Stimulated activated CD8-positive, alpha-beta memory T cell treated with anti-CD3 and anti-CD28 coated beads, Interleukin-4, amount 100 ng/mL, for 1 hour (primary cell): ENCODE measurements at places on chromosomes 1 and 21.

- DNase-seq = no peak
Measured at GRCh38 chr21:46346296-46347202, 22.6 kb downstream of the PCNT start.

DNA sequence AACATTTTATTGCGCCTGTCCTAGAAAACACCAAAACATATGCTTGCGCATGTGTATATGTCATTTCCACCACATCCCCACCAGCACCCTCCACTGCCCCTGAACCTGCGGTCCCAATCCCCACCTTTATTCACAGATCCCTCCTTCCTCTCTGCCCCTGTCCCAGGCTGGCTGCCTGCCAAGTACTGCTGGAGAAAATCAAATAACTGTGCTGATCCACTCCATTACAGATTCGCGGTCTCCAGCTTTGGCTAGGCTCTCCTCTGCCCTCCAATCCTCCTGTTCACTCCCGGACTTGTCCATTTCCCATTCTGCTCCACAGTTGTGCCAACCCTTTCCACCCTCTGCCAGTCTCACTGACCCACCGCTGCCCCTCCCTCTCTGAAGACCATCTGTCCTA is 59.3 kb upstream of the GJB5 start:
- no peak for DNase-seq

- DNase-seq = no peak
Measured at GRCh38 chr21:45540601-45540970, 1.7 kb downstream of the SLC19A1 start.

DNA sequence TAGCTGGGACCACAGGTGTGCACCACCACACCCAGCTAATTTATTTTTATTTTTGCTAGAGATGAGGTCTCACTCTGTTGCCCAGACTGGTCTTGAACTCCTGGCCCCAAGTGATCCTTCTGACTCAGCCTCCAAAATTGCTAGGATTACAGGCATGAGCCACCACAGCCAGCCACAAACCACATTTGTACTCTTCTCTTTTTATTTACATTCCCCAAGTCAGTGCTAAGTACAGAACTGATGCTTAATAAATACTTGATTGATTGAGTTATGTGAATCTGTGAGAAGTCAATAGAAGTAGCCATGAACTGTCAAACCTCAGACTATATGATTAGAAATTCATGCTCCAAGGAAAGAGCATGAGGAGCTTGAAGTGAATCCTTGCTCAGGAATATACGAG is 48.5 kb upstream of the S1PR1 start:
- DNase-seq = no peak

DNA sequence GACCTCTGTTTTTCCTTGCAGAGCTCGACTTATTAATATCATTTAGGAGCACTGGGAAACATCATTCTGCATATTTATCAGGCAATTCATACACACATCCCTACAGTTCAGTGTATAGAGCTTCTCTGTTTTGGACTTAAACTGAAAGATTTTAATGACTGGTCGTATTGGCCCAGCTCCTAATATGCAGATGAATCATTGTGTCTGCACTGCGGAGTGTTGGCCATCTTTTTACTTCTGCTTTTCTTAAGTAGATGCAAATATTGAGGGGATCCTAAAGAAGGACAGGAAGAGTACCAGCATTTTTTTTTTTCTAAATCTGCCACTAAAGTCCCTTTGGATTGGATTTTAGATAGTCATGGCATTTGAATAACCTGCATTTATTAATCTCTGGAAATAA is 154.8 kb downstream of the BACH1 start:
- no peak for DNase-seq

DNA sequence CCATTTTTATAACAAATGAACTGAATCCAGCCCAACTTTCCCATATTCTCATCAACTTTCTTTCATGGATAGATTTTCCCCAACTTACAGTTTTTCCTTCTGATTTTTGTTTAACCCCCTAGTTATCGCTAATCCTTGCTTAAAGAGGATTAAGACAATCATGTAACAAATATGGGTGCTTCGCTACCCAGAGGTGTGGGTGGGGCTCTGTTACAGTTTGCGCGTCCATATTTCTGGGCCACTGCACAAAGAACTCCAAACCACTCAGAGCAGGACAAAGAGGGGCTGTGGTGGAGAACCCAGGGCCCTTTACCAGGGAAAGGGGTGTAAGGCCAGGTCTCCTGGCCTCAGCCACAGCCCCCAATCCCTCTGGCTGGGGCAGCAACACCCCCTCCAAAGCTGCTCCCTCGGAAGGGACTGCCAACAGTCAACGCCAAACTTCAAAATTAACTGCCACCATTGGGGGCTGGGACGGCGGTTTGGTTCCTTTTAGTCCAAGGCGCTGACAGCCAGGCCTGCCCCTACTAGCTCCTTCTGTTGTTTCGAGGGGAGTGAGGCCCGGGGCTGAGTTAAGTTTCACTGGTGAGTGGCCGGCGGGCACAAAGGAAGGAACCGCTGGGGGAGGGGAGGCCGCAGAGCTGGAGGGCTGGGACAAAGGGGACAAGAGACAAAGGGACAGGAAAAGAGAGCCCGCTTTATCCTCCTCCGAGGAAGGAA is 27.9 kb downstream of the SSBP3 start:
- no peak for DNase-seq

DNA sequence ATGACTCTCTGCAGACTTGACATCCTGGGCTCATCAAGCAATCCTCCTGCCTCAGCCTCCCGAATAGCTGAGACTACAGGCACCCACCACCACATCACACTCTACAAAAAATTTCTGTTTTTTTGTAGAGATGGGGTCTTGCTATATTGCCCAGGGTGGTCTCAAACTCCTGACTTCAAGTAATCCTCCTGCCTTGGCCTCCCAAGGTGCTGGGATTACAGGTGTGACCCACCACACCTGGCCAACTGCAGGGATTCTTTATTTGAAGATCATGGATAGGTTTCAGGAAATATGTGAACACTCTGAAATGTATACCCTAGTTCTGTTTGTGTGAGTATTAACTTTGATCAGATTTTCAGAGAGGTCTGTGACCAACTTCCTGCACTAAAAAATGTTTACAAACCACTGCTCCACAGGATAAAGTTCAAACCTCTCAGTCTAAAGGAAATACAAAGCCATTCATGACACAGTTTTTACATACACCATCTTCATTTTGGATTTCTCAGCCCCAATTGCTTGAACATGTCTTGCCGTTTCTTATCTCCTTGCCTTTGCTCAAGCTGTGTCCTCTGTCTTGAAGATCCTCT is 252.3 kb upstream of the FGGY start:
- no peak for DNase-seq

- DNase-seq = no peak
Measured at GRCh38 chr1:40742363-40743061, 41.1 kb upstream of the KCNQ4 start.

- no peak for DNase-seq
Measured at GRCh38 chr1:110237386-110238152, 27.5 kb downstream of the KCNC4 start.

DNA sequence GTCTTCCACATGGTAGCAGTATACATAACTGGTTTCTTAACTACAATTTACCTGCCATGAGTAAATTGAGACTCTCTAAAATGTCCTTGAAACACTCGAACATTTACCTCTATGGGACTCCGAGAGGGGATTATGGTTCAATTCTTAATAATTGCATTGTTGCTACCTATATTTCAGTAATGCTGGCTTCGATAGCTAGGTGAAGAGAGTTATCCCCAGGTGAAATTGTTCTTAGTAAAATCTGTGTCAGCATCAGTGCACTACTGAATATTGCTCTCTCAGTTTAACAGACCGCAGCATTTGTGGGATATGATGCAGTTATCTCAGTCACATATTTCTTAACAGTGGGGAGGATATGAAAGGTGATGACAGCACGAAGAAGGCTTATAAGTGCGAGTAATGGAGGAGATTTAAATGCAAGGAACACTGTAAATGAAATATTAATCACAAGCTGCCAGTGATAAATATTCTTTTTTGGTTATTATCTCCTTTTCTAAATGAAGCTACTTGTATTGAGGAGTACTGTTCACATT is 801.9 kb downstream of the BRINP3 start:
- DNase-seq = no peak

GRCh38 chr1:154404984-154405746 is at the start of gene IL6R:
TSS of gene IL6R (plus strand) at chr1:154405343. CDS start at chr1:154405630, 287 bp downstream.
- DNase-seq = no peak

- no peak for DNase-seq
Measured at GRCh38 chr21:40176724-40177123, 309.5 kb downstream of the PCP4 start.

DNA sequence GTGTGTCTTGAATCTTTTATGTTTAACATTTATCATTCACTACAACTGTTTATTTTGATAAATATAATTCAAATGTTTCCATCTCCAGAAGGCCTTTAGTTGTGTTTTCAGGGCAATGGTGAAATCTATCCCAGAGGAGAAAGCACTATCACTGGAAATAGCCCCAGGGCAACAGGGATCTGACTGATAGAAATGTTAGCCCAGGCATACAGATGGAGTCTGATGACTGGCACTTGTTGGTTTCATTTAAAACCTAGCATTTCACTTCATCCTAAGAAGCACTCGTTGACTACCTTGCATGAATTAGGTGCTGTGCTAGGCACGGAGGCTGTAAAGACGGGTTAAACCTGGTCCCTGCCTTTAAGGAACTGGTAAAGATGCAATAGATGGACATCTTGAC is 103.1 kb downstream of the C1orf21 start:
- no peak for DNase-seq

DNA sequence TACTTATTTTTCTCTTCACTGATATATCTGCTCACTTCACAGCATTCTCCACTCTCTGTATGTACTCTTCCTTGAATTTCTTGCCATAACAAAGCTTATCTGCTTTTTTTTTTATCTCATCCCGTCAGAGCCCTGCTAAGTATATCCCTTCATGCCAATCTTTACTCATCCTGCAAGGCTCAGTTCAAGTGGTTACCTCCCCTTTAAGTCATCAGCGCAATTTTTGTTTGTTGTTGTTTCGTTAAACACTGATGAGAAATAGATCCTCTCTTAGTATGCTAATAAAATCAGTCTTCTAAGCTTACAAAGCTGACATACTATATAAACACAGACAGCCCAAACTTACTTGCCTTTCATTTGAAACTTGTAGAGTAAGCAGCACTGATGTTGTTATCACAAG is 17.8 kb downstream of the COL24A1 start:
- DNase-seq = no peak

GRCh38 chr1:86226204-86226603 is 69.6 kb upstream of the COL24A1 start:
- DNase-seq = no peak

GRCh38 chr1:28516518-28516956 is 10.7 kb downstream of the RCC1 start:
- DNase-seq = no peak

GRCh38 chr1:110229348-110230001 is 19.4 kb downstream of the KCNC4 start:
- DNase-seq = no peak

- DNase-seq = no peak
Measured at GRCh38 chr21:30760776-30761175, 5.5 kb upstream of the KRTAP21-1 start.

DNA sequence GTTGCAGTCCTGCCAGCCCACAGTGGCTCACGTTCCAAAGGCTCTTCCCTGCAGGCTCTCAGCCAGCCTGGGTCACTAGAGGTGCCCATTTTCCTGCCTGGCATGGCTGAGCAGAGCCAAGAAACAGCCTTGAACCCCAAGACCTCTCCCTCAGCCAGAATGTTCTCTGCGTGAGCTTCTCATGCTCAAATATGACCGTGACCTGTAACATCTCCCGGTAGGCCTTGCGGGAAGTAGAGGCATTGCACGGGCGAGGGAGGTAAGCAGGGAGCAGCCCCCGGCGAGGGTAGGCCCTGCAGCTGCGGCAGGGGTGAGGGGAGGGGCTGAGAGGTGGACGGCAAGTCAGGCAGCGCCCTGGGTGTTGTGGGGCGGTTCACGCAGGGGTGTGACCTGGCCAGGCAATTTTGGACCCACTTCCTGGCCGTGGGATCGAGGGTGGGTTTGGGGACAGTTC is 20.0 kb downstream of the RRP1 start:
- DNase-seq = no peak

- DNase-seq = no peak
Measured at GRCh38 chr1:59290193-59290949, 6.5 kb upstream of the FGGY start.

GRCh38 chr1:206145771-206146290 is 28.6 kb upstream of the AVPR1B start:
- DNase-seq = no peak

DNA sequence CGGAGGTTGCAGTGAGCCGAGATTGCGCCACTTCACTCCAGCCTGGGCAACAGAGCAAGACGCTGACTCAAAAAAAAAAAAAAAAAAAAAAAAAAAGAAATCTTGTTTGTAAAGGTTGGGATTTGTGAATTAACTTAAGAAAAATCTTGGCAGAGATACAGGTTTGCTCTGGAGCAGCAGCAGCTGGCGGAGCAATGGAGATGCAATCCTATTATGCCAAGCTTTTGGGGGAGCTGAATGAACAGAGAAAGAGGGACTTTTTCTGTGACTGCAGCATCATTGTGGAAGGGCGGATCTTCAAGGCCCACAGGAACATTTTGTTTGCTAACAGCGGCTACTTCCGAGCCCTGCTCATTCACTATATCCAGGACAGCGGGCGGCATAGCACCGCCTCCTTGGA is 5.6 kb downstream of the ZBTB8B start:
- DNase-seq = no peak

DNA sequence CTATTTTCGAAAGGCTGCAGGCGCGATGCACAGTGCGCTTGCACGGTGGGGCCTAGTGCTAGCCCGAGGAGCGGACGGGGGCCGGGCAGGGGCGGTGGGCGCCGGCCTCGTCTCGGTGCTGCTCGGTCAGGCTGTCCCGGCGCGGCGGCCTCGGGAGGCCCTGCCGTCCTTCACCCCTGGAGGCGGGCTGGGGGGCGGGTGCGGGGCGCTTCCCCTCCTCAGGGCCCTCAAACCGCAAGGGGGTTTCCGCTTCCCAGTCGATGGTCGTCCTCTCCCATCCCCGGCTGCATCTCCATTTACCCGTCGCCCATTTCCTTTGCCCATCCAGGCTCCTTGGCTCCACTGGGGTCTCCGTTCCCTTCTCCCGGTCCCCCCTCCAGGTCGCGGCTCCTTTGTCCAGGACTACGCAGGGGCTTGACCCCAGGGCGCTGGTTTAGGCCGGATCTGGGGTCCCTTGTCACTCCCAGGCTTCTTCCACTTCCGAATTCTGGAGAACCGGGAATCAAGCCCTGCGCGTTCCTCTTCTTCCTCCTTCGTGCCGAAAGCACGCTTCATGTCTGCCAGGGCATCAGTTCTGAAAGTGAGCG is 196.3 kb upstream of the LMO4 start:
- no peak for DNase-seq

GRCh38 chr1:94797291-94797690 is 22.9 kb upstream of the SLC44A3 start:
- DNase-seq = no peak

DNA sequence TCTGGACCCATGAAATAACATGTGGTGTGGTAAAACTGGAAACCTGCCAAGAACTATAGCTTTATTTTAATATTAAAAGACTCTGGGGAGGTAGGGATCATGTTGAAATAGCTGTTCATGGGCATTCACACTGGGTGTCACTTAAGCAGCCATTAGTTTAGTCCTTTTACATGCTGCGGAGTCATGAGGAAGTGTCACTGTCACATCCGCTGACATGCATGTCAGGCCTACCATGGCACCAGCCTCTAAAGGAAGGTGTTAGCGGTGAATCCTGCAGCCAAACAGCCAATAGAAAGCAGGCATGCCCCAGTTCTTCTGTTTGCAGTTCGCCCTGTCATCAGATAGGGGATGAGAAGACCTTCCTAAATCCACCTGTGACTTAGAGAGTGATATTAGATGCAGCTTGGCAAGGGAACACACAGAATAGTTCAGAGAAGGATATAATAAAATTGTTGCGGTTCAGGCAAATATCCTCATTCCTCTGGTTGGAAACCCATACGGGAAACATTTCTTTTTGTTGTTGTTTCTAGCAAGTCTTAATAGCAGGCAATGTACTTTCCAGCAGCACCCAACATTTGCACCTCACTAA is 100.4 kb downstream of the CACHD1 start:
- no peak for DNase-seq
